Pons (tissue), 1 donor: ENCODE measurements at places on chromosomes 7 and 10.

DNA sequence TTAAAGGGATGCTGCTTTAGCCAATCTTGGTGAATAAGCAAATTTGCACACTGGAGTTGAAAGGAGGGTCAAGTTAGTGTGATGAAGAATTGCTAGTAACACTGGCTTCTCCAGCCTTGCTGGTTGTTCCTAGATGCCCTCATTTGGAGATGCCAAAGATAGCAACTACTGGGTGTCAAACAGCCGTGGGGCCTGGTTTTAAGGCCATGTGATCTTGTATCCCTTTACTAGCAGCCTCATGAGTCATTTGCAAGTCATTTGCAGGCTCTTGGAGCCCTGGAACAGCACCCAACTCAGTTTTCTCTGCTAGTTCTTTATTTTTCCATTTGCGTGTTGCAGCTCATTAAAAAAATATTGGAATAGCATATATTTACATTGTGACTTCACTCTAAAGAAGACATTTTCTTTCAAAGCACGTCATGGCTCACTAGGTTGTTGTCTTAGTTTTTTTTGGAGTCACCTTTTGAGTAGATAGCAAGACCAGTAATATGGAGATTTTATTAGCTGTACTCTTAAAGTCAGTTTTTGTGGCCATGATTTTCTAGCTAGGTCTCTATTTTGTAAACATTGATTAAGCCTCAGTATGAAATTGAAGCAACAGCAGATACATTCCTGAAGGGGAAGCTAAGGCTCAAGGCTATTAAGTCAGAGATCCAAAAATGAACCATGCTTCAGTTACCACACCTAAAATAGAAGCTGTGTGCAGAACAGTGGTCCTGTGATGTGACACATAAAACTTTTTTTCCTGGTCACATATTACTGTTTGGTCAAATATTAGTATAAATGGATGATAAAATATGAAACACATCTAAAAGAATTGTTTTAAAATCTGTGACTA lies 1.3 kb downstream of the LSMEM1 start:
- DNase-seq = peak; percentile 22

DNA sequence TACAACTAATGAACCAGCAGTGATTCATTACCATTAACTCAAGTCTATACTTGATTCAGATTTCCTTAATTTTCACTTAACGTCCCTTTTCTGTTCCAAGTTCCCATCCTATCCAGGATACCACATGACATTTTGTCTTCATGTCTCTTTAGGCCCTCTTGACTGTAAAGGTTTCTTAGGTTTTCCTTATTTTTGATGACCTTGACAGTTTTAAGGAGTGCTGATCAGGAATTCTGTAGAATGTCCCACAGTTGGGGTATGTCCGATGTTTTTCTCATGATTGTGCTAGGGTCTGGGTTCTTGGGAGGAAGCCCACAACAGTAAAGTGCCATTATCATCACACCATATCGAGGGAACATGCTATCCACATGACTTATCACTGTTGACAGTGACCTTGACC lies 162.7 kb downstream of the PTPN20 start:
- DNase-seq = no peak

- DNase-seq = no peak
Observed at GRCh38 chr10:5502061-5502521, 2.7 kb upstream of the CALML5 start.

- no peak for DNase-seq
Observed at GRCh38 chr10:59536167-59537014, 173.3 kb downstream of the SLC16A9 start.

- no peak for DNase-seq
Observed at GRCh38 chr7:20474249-20474648, 141.2 kb upstream of the ABCB5 start.
